Nephron progenitor cell (in vitro differentiated cells): ENCODE measurements at places on chromosomes 2 and 18.

DNA sequence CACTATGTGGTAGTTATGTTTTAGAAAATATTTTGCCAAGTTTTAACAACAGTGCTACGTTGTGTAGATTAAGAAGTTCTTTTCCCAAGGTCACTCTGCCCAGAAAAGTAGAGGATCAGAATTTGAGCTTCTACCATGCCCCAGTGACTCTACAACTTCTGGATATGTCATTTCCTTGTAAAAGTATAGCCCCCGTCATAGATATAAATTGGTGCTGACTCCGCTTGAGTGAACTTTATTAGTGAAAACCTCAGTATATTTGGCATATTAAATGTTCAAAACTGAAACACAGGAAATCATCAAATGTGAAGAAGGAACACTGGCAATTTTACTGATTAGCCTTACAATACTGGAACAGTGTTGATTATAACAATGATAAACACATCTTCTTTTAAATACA lies 256.7 kb upstream of the UBE2E3 start:
- DNase-seq = no peak

DNA sequence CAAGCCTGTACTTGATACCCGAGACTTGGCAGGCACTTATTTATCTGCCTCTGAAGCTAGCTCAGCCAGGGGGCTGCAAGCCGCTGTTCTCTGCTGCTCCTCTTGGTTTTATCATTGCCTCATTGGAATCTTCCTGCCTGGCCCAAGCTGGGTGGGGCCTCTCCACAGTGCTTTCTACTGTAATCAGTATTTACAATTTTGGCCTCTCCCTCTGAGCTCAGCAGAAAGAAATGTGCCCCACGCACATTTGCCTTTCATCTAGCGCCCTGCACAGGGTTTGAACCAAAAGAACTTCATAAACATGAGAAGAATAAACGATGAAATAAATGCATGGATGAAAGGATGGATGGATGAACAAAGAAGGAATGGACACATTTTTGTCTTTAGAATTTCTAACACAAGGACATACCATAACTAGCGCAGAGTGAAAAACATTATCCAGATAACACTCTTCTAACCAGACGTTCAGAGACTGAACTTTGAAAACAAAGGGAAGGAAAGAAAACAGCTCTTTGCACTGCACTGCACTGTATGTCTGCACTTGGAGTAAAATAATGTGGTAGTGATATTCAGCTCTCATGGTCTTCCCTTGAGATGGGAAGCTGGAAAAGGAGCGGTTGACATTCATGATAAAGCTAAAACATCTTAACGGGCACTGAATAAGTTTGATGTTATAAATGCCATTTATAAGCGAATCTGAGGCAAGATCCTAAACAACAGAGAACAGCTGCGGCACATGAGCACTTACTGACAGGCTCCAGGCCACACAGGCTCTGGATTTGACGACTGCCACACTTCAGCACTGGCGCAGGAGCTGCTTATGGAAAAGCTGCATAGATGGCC lies 86.8 kb upstream of the SP3 start:
- DNase-seq = peak; percentile 27

- DNase-seq = peak; percentile 73
Observed at GRCh38 chr18:623761-624620, 27.2 kb downstream of the CLUL1 start.

- DNase-seq = no peak
Observed at GRCh38 chr18:55018602-55019001, 59.3 kb upstream of the CCDC68 start.

DNA sequence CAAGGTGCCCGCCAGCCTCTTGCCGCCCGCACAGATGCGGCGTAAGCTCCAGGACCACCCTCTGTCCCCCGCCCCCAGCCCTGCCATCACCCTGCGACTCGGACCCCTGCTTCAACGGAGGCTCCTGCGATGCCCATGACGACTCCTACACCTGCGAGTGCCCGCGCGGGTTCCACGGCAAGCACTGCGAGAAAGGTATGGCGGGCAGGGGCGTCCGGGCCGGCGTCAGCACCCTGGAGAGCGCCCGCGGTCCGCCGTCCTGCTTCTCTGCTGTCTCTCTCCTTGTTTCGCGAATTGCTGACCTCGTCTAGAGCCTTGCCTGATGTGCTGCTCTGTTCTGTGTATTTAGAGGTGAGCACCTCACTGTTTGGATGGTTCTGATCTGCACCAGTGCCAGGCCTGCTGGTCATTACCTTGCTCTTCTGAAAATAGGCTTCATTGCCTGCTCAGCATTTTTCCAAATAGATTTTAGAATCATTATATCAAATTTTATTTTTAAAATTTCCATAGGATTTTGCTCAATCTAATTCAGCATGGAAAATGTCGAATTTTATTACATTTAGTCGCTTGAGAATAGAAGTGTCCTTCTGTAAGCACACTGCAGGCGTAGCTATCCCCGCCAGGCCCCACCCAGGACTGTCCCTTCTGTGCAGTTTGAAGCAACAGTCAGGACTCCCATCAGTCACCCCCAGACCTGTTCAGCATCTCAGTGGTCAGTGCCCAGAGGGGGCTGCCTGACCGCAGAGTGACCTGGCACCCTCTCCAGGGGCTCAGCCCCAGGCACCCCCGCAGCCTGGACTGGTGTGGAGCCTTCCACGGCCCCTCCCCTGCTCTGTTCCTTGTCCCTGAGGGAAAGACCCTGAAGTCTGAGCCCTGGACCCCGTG lies 51.6 kb downstream of the SNED1 start:
- DNase-seq = peak; percentile 84

DNA sequence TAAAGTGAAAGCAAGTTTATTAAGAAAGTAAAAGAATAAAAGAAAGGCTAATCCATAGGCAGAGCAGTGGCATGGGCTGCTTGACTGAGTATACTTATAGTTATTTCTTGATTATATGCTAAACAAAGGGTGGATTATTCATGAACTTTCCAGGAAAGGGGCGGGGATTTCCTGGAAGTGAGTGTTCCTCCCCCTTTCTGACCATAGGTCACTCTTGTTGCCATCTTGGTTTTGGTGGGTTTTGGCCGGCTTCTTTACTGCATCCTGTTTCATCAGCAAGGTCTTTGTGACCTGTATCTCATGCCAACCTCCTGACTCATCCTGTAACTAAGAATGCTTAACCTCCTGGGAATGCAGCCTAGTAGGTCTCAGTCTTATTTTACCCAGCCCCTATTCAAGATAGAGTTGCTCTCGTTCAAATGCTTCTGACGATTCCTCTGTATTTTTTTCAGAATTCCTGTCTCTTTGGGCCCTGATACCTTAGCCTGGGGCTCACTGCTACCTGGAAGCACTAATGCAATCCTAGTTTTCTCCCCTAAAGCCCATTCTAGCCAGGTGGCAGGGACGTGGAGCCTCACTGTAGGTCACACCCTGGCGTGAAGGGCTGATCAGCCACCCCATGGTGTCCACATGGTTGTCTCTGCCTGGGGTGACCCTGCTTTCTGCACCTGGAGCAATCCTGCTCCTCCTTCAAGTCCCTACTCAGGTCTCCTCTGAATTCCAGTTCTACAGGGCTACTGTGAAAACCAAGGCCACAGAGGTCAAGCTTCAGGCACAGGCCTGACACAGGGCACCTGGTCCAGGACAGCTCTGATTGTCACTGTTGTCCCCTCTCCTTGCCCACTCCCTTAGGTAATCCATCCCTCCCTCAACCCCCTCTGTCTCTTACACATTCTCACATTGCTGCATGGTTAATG lies 6.0 kb upstream of the SLC35F6 start:
- no peak for DNase-seq

DNA sequence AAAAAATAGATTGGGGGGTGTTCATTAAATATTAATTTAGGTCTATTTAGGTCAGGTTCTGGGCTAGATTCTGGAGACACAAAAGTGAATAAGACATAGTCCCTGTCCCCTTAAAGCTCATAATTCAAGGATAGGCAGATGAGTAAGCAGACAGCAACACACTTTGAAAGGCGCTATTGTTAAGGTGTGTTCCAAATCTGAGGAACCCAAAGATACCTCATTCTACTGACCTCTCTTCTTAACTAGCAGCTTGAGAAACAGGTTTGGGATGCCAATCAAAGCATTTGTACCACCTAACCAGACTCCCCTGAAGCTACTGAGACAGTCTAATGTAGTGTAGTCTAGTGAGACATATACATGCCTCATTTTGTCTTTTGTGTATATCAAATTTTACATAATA lies 34.8 kb downstream of the SEMA4F start:
- no peak for DNase-seq

- DNase-seq = no peak
Observed at GRCh38 chr2:70942396-70943204, 6.9 kb downstream of the ATP6V1B1 start.

DNA sequence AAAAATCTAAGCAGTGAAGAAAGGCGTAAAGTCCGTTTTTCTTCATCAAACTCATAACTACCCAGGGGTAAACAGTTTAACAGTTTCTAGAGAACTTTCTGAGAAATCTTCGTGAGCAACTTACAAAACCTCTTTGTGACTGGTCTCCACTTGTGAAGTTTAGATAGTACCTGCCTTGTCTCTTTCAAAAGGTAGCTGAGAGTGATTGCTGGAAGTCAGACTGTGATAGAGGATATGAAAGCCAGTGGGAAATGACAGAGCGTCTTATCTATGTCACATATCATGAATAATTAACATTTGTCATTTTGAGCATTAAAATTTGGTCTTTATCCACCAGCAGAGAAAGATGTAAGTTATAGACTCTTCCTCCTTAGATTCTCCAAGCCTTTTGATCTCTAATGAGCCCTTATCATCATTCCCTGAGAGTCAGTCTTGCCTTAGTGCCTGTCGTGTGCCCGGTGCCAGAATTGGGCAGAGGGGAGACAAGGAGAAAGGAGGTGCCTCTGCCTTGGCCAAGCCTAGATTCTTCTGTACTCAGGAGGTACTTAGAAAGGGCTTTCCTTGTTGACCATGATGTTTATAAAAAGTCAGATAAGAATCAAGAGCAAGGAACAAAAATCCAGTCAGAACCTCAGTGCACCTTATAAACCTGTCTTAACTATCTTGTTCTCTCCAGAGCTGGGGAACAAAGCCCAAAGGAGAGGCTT lies 205.1 kb upstream of the EPAS1 start:
- DNase-seq = no peak

DNA sequence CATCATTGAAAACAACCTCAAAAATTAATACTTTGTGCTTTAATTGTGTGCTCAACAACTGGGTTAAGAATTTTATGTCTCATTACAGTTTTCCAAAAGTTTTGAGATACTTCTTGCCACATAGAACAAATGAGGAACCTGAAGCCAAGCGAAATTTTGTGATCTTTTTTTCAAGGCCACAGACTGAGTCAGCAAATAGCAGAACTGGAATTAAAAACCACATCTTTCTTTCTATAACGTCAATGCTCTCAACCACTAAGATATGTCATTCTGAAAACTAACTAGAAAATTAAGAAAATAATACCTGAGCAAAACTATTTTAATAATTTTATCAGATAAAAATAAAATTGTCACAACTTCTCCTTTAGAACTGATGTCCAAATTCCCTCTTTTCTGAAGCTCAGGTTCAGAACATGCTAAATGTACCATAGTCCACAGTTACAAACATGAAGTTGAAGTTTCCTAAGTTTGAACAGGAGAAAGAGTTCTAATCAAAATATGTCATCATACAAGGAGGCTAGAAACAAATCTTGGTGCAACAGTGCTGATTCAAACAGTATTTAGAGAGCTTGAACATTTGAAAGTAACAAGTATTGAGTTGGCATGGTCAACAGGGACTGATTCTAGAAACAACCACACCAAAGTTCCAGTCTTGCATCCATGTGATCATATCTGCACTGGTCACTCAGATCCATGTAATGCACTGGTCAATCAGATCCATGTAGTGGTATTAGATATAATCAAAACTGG lies 27.6 kb upstream of the CALCRL start:
- DNase-seq = no peak

DNA sequence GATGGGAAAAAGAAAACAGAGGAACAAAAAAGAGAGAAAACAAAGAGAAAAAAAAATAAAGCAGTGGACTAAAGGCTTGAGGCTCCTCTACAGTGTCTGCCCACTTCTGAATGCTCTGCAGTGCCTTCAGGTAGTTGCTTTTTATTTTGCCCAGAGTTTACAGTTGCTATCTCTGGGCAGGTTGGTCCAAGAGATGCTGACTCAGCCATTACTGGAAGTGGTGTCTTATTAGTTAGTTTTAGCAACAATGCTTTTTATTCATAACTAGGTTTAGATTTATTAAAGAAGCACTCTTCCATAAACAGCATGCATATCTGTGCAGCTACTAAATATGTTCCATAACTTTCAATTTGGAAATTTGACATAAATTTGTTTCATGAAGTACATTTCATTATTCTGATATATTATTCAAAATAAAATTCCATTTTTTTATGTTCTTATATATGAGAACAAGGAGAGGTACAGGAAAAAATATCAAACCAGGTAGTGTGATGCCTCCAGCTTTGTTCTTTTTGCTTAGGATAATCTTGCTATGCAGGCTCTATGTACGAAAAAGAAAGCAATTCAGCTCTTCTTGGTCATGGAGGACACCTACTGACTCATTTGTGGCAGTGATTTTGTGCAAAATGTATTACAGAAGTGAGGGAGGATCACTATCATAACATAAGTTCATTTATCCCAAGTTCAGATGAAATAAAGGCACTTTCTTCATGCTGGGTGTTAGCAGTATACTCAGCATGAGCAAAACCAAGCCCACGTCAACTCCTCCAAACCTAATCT lies 69.5 kb downstream of the RPIA start:
- no peak for DNase-seq

DNA sequence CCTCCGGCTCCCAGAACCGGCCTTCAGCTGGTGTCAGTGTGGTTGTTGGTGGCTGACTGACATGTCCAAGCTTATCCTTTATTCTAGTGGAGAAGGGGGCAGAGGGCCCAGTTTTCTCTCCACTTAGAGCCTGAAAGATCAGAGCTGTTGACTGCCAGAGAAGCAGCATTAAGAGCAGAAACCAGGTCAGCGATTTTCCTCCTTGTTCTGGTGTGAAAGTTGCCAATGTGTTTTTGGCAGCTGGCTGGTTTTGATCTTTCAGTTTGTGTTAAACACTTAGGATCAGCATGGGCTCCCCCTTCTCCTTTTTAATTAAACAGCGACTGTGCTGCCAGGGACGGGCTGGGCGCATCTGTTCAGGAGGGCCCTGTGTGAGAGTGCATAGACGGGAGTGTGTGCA lies 100.9 kb downstream of the ASAP2 start:
- no peak for DNase-seq

DNA sequence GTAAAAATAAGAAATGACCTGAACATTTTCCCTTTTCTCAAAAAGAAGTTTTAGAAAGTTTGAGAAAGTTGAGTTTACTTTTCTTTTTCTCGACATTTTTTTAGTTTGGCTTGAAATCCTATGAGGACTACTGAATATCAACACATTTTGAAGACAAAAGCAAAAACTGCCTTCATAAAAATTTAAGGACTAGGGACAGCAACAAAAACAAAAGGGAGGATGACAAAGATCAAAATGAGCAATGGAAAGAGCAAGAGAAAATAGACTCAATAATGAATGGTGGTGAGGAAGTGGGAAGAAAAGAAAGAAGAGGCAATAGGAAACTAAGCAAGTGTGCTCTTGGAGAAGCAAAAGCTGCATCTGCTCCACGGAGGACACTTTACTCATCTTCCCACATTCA lies 82.5 kb downstream of the ABCA12 start:
- DNase-seq = no peak

GRCh38 chr2:150133623-150134022 lies 353.8 kb downstream of the RND3 start:
- DNase-seq = no peak

GRCh38 chr2:197310271-197310985 lies at the start of gene ANKRD44:
ANKRD44 (minus strand) TSS chr2:197310780; CDS start chr2:197310604, 176 bp downstream.
- DNase-seq = peak; percentile 86
